Uterus (tissue), 4 donors: ENCODE measurements at places on chromosomes 12 and 14. TPM values are rescaled to one million over a fixed set of nuclear protein-coding genes. Genes with fewer than 3 reads are reported as not detected.

The GLI1 gene
- total RNA-seq = not detected

The LRIG3 gene
- 46.5 TPM for total RNA-seq

- no peaks in the 10 kb centered on the region for H3K4me1 ChIP-seq
- no peaks in the 10 kb centered on the region for H3K27me3 ChIP-seq
- no peaks in the 10 kb centered on the region for H3K36me3 ChIP-seq
- no peak overlapping the region for H3K4me3 ChIP-seq
Observed at GRCh38 chr12:92029902-92030586, 115.6 kb downstream of the BTG1 start.

DNA sequence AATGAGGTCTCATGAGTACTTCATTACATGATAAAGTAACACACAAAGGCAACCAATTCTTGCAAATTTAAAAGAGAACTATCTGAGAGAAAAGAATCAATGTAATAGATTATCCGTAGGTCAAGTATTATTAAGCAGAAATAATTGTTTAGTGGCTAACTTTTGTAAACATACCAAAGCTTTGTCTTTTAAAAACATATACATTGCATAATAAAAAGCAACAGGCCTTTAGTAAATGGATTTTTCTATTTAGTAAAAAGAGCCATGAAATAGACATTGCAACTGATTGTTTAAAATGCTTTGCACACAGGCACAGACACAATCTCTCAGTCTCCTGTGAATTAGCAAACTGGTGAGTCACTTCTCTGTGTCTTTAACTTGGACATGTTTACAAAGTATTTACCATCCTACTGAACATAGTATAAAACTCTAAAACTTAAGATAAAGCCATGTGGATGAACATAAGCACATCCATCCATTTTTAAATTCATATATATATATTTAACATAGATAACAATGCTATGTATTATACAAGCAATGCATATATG lies 518.7 kb upstream of the MGAT4C start:
- H3K27me3 ChIP-seq = no peaks in the 10 kb centered on the region
- no peak for DNase-seq
- no peaks in the 10 kb centered on the region for H3K36me3 ChIP-seq
- no peaks in the 10 kb centered on the region for H3K4me1 ChIP-seq
- H3K27ac ChIP-seq = no peak overlapping the region
- no peak overlapping the region for H3K4me3 ChIP-seq

DNA sequence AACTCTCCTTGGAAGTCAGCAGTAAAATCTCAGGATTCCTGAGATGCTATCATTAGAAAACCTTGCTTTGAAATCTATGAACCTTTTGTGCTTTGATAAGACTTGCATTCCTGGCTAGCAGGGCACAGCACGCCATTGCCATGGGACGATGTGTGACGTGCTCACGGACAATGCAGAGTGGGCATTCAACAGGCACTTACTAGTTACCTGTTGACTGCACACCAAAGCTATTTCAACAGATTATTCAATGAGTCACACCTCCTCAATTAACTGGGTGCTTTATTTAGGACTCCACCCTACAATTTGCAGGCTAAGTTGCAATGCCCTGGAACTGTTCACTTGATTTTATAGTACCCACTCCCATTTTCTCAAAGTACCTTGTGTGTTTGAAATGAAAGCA lies 11.3 kb downstream of the NOS1 start:
- no peak overlapping the region for H3K4me3 ChIP-seq
- DNase-seq = no peak
- no peak overlapping the region for H3K27ac ChIP-seq
- no peaks in the 10 kb centered on the region for H3K4me1 ChIP-seq
- no peaks in the 10 kb centered on the region for H3K36me3 ChIP-seq

GRCh38 chr12:113271853-113272561 lies 50.7 kb downstream of the TPCN1 start:
- no peak overlapping the region for H3K4me3 ChIP-seq
- no peaks in the 10 kb centered on the region for H3K4me1 ChIP-seq
- DNase-seq = peak; percentile 83
- no peaks in the 10 kb centered on the region for H3K36me3 ChIP-seq
- H3K27me3 ChIP-seq = no peaks in the 10 kb centered on the region

GRCh38 chr12:57176846-57177245 lies 29.4 kb upstream of the LRP1-AS start:
- no peaks in the 10 kb centered on the region for H3K4me1 ChIP-seq
- H3K4me3 ChIP-seq = no peak overlapping the region
- H3K27me3 ChIP-seq = no peaks in the 10 kb centered on the region
- no peaks in the 10 kb centered on the region for H3K36me3 ChIP-seq

- H3K4me1 ChIP-seq = peaks cover 8% of the 10 kb centered on the region
- H3K36me3 ChIP-seq = no peaks in the 10 kb centered on the region
- DNase-seq = no peak
- H3K27me3 ChIP-seq = no peaks in the 10 kb centered on the region
- no peak overlapping the region for H3K27ac ChIP-seq
Observed at GRCh38 chr12:104684884-104685283, 228.1 kb downstream of the CHST11 start.

DNA sequence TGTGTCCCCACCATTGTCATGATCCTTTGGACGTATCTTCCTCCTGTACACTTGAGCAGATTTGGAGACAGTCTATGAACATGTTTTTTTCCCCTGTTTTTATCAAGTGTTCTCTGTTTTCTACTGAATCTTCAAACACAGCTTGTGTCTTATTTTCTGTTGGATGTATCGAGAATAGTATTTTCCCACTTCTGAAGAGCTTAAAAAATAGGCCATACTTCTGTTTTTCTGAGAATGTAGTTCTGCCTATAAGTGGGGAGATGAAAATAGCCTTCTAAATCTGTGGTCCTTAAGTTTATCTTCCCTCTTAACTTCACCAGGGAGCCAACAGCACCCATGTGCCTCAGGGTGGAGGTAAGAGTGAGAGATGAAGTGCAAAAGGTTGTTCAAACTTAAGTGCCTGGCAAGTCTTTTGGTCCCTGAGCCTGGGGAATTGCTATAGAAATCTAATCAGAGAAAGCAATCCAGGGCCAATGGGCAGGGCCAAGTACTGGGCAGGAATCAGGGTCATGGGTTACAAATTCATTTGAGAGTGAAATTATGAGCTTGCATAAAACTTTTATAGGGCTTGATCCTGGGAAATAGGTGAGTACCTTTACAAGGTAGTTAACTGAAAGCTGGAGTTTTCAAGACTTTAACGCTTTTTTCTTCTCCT lies 58.9 kb downstream of the ARF6 start:
- H3K27ac ChIP-seq = no peak overlapping the region
- no peaks in the 10 kb centered on the region for H3K4me1 ChIP-seq
- H3K27me3 ChIP-seq = no peaks in the 10 kb centered on the region
- DNase-seq = no peak
- no peak overlapping the region for H3K4me3 ChIP-seq
- H3K36me3 ChIP-seq = no peaks in the 10 kb centered on the region

DNA sequence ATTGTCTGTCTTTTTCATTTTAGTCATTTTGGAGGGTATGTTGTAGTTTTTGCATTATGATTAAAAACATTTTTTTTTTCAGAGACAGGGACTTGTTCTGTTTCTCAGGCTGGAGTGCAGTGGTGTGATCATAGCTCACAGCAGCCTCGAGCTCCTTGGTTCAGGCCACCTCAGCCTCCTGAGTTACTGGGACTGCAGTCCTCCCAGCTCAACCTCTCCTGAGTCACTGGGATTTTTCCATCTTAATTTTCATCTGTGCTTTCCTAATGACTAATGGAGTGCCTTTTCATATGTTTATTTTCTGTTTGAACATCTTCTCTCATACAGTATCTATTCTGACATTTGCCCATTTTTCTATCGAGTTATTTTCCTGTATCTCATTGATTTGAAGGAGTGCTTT lies 52.6 kb downstream of the DYRK2 start:
- no peak overlapping the region for H3K27ac ChIP-seq
- no peaks in the 10 kb centered on the region for H3K36me3 ChIP-seq
- no peak overlapping the region for H3K4me3 ChIP-seq
- no peaks in the 10 kb centered on the region for H3K27me3 ChIP-seq

GRCh38 chr12:124763594-124763979 lies 100.1 kb downstream of the SCARB1 start:
- H3K36me3 ChIP-seq = no peaks in the 10 kb centered on the region
- no peak overlapping the region for H3K4me3 ChIP-seq
- no peak overlapping the region for H3K27ac ChIP-seq
- H3K4me1 ChIP-seq = peaks cover 17% of the 10 kb centered on the region
- DNase-seq = no peak

DNA sequence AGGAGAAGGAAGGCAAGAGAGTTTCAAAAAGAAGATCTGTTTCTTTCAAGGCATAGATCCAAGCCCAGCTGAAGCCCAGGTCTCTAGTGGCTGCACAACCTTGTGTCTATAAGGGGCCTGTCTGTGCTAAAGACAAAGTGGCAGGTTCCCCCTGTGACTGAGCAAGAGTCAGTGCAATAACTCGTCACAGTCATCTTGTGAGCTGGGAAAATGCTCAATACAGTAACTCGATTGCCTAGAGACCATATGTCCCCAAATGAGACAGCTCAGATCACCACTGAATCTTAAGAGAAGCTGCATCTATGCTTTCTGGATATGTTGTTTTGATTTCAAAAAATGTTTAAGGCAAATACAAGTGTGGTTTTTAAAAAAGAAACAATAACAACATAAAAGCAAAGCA lies 24.2 kb downstream of the ST8SIA1 start:
- DNase-seq = no peak
- H3K36me3 ChIP-seq = no peaks in the 10 kb centered on the region
- H3K4me1 ChIP-seq = no peaks in the 10 kb centered on the region
- H3K4me3 ChIP-seq = no peak overlapping the region

DNA sequence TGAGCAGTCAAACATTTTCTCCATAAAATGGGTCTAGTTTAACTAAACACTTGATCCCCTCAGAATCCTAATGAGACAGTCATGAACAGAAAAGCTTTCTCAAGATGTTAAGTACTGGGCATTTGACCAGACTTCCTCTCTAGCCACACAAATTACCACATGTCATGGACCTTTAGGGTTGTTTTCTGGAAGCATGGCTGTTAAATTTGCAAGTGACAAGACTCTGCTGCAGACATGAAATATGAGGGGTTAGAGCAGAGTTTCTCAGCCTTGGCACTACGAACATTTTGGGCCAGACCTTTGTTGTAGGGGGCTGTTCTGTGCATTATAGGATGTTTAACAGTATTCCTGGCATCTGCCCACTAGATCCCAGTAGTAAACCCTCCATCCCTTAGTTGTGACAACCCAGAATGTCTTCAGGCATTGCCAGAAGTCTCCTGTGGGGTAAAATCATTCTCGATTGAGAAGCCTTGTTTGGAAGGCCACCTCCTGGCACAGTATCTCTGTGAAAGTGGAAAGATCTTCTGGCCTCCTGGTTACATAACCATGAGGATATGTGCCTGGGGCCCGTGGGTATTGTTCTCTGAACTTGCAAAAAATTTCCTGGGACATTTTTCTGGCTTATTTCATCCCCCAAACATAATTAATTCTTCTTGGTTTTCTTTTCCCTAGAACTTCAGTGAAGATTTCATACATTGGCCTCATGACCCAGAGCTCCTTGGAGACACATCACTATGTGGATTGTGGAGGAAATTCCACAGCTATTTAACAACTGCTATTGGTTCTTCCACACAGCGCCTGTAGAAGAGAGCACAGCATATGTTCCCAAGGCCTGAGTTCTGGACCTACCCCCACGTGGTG lies 4.3 kb downstream of the TMEM106C start:
- H3K4me1 ChIP-seq = no peaks in the 10 kb centered on the region
- no peak overlapping the region for H3K4me3 ChIP-seq
- no peak for DNase-seq
- H3K36me3 ChIP-seq = no peaks in the 10 kb centered on the region

- H3K27me3 ChIP-seq = peaks cover 15% of the 10 kb centered on the region
- no peak overlapping the region for H3K27ac ChIP-seq
- no peaks in the 10 kb centered on the region for H3K36me3 ChIP-seq
- no peak for DNase-seq
- H3K4me1 ChIP-seq = peaks cover 11% of the 10 kb centered on the region
Observed at GRCh38 chr12:64825143-64826021, 935 bp downstream of the TBC1D30 start.

DNA sequence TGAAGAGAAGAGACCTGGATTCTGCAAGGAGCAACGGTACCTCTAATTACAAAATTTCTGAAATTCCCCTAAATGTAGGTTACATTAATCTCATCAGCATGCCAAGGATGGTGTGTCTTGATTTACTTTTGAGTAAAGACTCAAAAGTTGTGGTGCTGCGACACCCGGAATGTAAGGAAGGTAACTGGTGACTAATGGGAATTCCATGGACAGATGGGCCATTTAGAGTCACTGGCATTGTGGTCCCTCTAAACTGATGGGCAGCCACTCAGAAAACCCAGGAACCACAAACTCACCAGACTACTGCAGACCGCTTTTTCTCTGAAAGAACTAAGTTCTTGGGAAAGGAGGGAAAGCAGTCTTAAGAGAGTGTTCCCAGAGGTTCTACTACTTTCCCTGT lies 32.8 kb downstream of the GRIN2B start:
- H3K36me3 ChIP-seq = no peaks in the 10 kb centered on the region
- H3K4me3 ChIP-seq = no peak overlapping the region
- H3K27me3 ChIP-seq = no peaks in the 10 kb centered on the region
- no peak for DNase-seq
- no peak overlapping the region for H3K27ac ChIP-seq

- H3K36me3 ChIP-seq = no peaks in the 10 kb centered on the region
- DNase-seq = peak; percentile 74
- no peaks in the 10 kb centered on the region for H3K4me1 ChIP-seq
- H3K27ac ChIP-seq = peak overlapping the region; percentile 49
- H3K4me3 ChIP-seq = no peak overlapping the region
Observed at GRCh38 chr12:3122841-3123678, 45.9 kb downstream of the TSPAN9 start.

- no peak for DNase-seq
- H3K4me3 ChIP-seq = no peak overlapping the region
- H3K27me3 ChIP-seq = no peaks in the 10 kb centered on the region
- no peaks in the 10 kb centered on the region for H3K4me1 ChIP-seq
- no peaks in the 10 kb centered on the region for H3K36me3 ChIP-seq
- H3K27ac ChIP-seq = no peak overlapping the region
Observed at GRCh38 chr12:18556161-18556560, 181.7 kb downstream of the PLCZ1 start.

GRCh38 chr14:67999705-68000384 lies 180.3 kb downstream of the RAD51B start:
- H3K27me3 ChIP-seq = no peaks in the 10 kb centered on the region
- H3K36me3 ChIP-seq = no peaks in the 10 kb centered on the region
- H3K4me1 ChIP-seq = peaks cover 5% of the 10 kb centered on the region
- no peak for DNase-seq

- H3K4me3 ChIP-seq = no peak overlapping the region
- no peaks in the 10 kb centered on the region for H3K27me3 ChIP-seq
- no peaks in the 10 kb centered on the region for H3K4me1 ChIP-seq
- no peak overlapping the region for H3K27ac ChIP-seq
- no peaks in the 10 kb centered on the region for H3K36me3 ChIP-seq
Observed at GRCh38 chr12:237026-237815, 23.3 kb upstream of the SLC6A12 start.

DNA sequence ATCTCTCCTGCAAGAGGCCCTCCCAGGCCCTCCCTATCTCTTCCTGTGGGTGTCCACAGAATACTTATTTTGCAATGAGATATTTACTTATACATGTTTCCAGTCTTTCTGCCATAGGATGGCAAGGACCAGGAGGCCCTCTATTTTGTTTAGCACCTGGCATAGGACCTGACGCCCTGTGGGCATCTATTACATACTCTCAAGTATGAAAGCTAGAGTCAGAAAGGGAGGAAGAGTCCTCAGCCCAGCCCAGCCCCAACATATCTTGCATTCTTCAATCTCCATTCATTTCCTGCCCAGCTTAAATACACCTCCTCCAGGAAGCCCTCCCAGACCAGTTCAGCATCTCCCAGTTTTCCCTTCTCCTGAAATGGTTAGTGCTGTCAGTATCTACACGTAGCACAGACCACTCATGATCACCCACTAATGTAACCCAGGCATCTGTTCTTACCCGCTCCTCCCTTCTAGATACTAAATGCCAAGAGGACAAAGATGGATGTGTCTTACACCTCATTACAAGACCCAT lies 7.4 kb downstream of the FOXN4 start:
- H3K36me3 ChIP-seq = no peaks in the 10 kb centered on the region
- H3K4me3 ChIP-seq = no peak overlapping the region
- H3K27me3 ChIP-seq = no peaks in the 10 kb centered on the region
- DNase-seq = no peak
- no peaks in the 10 kb centered on the region for H3K4me1 ChIP-seq
- no peak overlapping the region for H3K27ac ChIP-seq
